HT-29 (cell line): ENCODE measurements at places on chromosomes 11 and 22. TPM values are rescaled to one million over a fixed set of nuclear protein-coding genes. Genes with fewer than 3 reads are reported as not detected.

The OR4A16 gene
- total RNA-seq, result not detected in 2 replicates

GRCh38 chr11:30868626-30869081 is 282.5 kb upstream of the MPPED2 start:
- DNase-seq, result no peak

The MFNG gene
- total RNA-seq, result 1.0 and 2.1 TPM in 2 replicates

- DNase-seq, result no peak
Measured at GRCh38 chr11:67302571-67303131, 679 bp upstream of the SSH3 start.

GRCh38 chr11:12061851-12062560 is 48.4 kb upstream of the MICAL2 start:
- DNase-seq, result no peak

- no peak for DNase-seq
Measured at GRCh38 chr11:66230156-66230555, 38.3 kb upstream of the RAB1B start.
